ENCODE measurements at places on chromosomes 1 and 21.

- no peak for DNase-seq
These were observed 116.0 kb downstream of the LMX1A start for GRCh38 chr1:165240492-165240891.

DNA sequence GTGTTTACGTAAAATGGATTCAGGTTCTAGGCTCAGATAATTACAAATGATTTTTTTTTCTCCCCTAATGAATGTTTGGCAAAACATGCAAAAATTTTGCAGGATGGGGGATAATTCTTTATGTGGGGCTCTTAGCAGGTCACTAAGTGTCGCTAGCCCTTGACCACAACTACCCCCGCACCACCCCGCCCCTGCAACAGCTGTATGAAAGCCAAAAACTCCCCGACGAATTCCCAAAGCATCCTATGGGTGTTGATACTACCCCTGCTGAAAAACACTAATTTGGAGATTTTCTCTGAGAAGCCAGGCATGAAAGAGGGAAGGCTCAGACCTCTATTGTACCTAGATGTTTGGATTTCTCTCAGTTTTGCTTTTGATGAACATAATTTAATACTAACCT, 243.0 kb downstream of the TRABD2B start:
- no peak for DNase-seq

GRCh38 chr1:236209185-236209584, 66.8 kb downstream of the GPR137B start:
- no peak for DNase-seq

DNA sequence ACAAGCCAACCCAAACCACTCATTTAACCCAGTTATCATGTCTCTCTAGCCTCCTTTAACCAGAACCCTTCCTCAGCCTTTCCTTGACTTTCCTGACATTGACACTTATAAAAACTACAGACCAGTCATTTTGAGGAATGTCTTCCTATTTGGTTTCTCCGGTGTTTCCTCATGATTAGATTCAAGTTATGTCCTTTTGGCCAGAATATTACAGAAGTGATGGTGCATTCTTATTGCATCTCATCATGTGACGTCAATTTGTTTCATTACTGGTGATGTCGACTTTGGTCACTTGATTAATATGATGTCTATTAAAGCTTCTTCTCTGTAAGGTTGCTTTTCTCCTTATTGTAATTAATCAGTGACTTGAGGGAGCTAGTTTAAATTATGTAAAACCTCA, 6.1 kb upstream of the RCSD1 start:
- no peak for DNase-seq

DNA sequence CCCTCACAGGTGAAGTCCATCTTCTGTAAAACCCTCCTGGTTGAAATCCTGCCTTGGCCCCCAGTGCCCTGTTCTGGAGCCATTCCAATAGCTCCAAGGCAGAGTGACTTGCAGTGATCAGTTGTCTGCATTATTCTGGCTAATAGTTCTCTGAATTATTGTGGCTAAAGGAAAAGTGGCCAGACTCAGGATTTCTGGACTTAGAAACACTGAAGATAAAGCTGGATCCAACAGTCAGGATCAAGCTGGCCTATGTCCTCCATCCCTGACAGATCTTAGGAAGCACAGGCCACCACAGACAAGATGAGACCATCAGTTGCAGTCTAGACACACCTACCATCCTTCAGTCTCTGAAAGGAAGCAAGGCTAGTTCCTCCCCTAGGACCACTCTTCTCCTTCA, 801 bp upstream of the C2CD4D start:
- DNase-seq: no peak

GRCh38 chr1:224542783-224543440, 73.2 kb upstream of the CNIH3 start:
- no peak for DNase-seq

DNA sequence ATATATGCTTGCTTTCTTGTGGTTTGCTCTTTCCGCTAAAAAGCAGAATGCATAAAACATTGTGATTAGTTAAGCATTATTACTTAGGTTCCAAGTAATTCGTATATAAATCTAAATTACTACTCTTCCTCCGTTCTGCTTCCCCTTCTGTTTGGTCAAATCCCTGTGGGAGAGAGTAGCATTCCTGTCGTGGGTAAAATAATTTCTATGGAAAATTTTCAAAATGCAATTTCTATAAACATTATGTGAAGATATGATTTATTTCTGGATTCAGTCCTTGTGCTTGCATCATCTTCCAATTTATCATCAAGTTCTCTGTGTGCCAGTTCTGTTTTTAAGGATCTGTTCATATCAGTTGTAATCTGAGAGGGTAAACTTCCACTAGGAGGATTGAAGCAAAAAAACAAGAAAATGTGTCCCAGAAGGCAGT, 7.2 kb upstream of the WARS2 start:
- no peak for DNase-seq

GRCh38 chr1:89999628-90000027, 4.7 kb downstream of the ZNF326 start:
- DNase-seq: no peak

GRCh38 chr1:115112496-115113375, 23.4 kb upstream of the TSPAN2 start:
- DNase-seq: peak; percentile 62

- DNase-seq: no peak
These were observed 653.9 kb upstream of the USP24 start for GRCh38 chr1:55869065-55869464.

- DNase-seq: no peak
These were observed 10.4 kb upstream of the TLR5 start for GRCh38 chr1:223153177-223154119.

GRCh38 chr21:42235593-42235992, 16.7 kb downstream of the ABCG1 start:
- DNase-seq: no peak

- DNase-seq: no peak
These were observed 36.8 kb upstream of the MACF1 start for GRCh38 chr1:39167632-39168209.

DNA sequence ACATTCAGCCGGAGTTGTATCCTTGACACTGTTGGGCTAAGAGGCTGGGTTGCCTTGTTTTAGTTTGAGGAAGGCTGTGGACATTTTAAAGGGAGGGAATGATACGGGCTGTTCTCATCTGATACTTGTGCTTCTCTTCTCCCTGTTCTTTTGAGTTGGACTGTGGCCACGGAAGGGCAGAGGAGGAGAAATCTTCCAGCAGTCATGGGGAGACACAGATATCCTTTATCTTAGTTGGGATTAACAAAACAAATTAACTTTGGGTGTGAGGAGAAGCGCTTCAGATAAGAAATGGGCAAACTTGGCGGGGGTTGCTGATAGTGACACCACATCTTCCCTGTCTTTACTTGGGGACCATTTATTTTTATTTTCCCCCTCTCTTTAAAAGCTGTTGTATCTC, 138.8 kb downstream of the ROR1 start:
- no peak for DNase-seq

DNA sequence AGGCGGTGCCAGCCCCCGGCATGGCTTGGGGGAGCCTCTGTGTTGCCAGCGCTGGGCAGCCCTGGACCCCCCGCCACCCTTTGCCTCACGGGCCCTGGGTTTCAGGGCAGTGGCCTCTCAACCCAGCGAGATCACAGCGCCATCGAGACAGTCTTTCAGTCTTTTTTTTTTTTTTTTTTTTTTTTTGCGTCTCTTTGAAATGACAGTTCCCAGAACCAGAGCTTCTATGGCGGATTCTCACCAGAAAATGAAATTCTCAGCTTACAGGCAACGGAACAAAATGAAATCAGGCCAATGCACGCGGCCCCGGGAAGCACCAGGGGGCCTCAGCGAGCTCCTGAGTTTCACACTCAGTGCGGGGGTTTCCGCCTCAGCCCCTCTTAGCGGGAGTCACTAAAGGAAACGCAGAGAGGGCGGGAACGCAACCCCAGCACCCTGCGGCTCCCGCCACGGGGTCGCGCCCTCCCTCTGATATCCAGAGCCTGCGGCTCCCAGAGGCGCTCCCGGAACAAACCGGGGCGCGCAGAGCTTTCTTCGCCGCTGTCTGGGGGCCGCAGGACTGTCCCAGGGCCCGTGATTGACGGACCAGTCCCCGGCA, 8.0 kb upstream of the COL6A1 start:
- peak; percentile 80 for DNase-seq

GRCh38 chr1:198890214-198890930, 251.5 kb downstream of the PTPRC start:
- no peak for DNase-seq

- DNase-seq: no peak
These were observed 2.7 kb upstream of the MGST3 start for GRCh38 chr1:165628147-165628822.

DNA sequence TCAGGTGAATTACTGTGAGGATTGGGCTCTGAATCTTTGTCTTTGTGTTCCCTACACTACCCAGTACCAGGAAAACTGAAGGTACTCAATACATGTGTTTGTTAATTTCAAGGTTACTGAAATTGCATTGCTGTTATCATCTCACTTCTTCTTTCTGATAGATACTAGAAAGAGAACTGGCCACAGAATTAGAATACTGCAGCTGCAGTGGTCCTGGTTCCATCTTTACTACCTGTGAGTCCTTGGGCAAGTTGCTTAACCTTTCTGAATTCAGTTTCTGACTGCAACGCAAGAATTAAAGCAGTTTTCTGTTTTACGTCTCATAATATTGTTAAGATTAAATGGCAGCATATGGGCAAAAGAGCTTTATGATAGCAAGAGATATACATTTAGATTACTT, 263.5 kb downstream of the LMO4 start:
- DNase-seq: peak; percentile 15

GRCh38 chr1:92478393-92478792, 8.3 kb downstream of the GFI1 start:
- DNase-seq: no peak

DNA sequence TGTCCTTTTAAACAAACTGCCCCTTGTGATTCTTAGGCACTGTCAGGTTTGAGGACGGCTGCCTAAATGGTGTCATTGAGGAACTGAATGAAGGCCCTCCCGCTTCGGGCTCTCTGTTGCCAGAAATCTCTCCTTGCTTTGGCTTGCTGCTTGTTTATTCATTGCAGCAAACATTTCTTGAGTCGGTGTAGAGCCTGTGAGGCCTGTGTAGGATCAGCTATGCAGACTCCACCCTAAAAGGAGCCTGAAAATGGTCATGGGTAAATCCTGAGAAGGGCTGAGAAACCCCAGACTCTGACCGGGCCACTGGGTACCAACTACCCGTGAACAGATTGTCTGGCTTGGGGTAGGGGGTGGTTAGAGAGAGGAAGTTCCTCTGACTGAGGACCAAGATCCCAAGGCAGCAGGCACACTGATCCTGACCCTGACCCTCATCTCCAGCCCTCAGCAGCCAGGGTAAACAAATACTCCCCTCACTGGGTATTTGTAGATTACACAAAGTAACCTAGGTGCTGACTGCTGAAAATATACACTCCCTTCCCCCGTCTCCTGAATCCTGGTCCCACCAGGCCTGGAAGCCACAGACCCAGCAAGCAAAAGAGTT, 3.1 kb downstream of the IL6R start:
- DNase-seq: peak; percentile 55

DNA sequence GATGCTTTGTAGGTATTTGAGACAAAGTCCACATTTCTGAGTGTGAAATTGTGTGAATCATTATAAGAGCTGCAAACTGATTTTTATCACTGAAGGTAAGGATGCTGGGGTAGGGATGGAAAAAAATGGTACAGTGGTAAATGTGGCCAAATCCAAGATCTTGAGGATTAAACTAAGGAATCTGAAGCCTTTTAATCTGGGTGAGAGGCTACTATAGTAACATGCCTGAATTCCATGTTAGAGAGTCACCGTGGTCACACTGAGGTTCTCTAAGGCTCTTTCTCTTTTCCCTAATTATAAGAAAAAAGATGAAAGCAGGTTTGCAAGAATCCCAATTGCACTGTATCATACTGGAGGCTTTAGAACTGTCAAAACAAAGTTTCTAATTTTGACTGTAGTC, 17.6 kb downstream of the PTGER3 start:
- no peak for DNase-seq

DNA sequence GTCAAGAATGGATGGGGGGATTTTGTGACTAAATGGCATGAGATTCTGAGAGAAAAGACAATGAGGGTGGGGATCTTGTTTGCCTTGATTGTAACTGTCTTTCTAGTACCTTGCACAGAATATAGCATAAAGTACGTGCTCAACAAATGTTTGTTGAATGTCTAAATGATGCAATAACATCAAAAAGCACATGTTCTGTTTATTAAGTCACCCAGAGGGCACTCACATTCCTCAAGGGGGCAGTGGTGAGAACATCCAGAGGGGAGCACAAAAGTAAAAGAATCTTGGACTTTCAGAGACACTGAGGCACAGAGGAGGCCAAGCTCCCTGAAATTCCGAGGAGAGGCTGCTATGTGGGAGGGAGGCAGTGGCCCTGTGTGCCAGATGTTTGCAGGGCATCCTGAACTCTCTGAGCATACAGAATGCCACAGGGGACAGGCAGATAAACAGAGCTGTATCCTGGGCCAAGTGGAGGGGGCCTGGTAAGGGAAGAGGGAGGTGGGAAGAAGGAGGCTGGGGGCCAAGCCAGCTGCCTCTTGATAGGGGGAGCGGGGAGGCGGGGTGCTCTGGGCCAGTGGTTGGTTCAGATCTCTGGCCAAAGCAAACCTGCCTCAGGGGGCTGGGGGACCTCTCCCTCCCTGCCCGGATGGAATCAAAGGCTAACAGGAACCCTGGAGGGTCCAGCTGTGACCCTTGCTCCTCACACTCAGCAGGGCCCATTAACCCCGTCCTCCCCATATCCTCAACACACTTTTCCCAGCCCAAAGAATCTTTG, 6.5 kb upstream of the ATP1A2 start:
- peak; percentile 52 for DNase-seq

- no peak for DNase-seq
These were observed 44.1 kb upstream of the ATP5PO start for GRCh38 chr21:33959680-33960079.

GRCh38 chr1:115172270-115172669, 83.0 kb upstream of the TSPAN2 start:
- no peak for DNase-seq

- no peak for DNase-seq
These were observed 79.6 kb upstream of the BMP8A start for GRCh38 chr1:39411526-39412478.

- DNase-seq: peak; percentile 29
These were observed 54.8 kb downstream of the RAB3GAP2 start for GRCh38 chr1:220217383-220217988.

GRCh38 chr1:150532860-150533259, 16.3 kb upstream of the ADAMTSL4 start:
- no peak for DNase-seq

DNA sequence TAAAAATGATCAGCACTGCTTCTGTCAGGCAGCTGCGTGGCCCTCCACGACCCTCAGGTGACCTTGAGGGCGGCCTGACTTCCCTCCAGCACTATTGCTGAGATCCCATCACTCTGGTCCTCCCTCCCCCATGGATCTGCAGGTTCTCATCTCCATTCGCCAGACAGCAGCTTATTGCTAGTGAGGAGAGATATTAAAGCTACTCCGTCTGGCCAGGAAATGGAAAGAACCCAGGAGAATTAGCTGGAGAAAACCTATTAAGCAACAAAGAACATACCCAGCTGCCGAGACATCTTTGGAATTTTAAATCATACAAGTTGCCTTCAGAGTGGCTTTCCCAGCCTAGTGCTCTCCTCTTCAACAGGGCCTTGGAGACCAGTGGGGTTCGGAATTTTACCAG, 25.7 kb upstream of the KCNN3 start:
- no peak for DNase-seq

- no peak for DNase-seq
These were observed 46.1 kb upstream of the TRAPPC10 start for GRCh38 chr21:43965911-43966585.

GRCh38 chr21:20554785-20555184, 443.4 kb upstream of the NCAM2 start:
- no peak for DNase-seq
